Naive thymus-derived CD4-positive, alpha-beta T cell (primary cell): ENCODE measurements at places on chromosomes 6 and 20. TPM values are rescaled to one million over a fixed set of nuclear protein-coding genes. Genes with fewer than 3 reads are reported as not detected.

The KCNQ5 gene
- total RNA-seq, result 4.5 and 5.6 TPM in 2 replicates

The BPIFB1 gene
- total RNA-seq, result not detected

The GPR6 gene
- not detected for total RNA-seq

The PACRG gene
- total RNA-seq, result 1.7 TPM

The GJA10 gene
- total RNA-seq, result not detected

The SIRPD gene
- 1.9 TPM for total RNA-seq

The METTL24 gene
- total RNA-seq, result not detected
